ENCODE measurements at places on chromosomes 12 and 14.

DNA sequence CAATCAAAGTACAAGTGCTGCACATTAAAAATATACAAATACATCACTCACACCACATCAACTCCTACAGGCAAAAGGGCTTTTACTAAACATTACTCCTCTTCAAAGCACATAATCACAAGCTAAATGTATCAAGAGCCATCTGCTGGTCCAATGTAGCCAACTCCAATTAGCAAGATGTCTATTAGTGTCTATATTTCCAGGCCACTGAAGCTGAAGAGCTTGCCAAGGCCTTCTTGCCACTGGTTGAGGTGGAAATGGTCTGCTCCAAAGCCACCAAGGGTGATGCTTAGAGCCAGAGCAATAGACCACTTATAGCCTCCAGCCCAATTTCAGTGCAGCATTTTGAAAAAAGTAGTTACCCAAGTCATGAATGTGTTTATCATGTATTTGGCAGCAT is 54.4 kb downstream of the RASSF9 start:
- no peak for DNase-seq

GRCh38 chr14:90489916-90490719 is 93.3 kb downstream of the CALM1 start:
- no peak for DNase-seq

DNA sequence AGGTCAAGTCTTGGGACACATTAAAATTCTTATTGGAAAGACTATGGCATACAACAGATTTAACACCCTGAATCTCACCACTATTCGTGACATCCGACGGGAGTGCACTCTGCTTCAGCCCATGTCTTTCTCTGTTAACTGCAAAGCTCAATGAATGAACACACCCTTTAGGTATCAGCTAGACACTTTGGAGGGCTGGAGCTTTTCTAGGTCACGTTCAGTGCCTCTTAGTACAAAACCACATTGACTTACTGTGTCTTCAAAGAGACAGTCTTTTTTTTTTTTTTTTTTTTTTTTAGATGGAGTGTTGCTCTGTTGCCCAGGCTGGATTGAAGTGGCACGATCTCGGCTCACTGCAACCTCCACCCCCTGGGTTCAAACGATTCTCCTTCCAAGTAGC is 80.6 kb downstream of the GLT1D1 start:
- DNase-seq: no peak

DNA sequence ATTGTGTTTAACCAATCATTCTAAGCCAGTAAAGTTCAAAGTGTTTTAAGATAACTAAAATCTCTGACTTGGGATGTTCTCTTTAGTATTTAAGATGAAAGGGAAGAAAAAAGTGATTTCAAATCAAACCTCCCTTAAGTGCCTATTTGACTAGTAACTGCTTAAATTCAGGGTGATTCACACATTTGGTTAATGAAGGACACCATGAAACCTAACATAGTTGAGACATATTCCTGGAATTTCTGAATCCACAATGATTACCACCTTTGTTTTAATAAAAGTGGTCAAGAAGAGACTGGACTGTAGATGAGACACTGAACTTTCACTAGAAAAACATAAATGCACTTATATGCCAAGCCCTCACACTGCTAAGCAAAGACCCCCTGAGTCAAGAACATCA is 138.7 kb downstream of the MED13L start:
- no peak for DNase-seq

DNA sequence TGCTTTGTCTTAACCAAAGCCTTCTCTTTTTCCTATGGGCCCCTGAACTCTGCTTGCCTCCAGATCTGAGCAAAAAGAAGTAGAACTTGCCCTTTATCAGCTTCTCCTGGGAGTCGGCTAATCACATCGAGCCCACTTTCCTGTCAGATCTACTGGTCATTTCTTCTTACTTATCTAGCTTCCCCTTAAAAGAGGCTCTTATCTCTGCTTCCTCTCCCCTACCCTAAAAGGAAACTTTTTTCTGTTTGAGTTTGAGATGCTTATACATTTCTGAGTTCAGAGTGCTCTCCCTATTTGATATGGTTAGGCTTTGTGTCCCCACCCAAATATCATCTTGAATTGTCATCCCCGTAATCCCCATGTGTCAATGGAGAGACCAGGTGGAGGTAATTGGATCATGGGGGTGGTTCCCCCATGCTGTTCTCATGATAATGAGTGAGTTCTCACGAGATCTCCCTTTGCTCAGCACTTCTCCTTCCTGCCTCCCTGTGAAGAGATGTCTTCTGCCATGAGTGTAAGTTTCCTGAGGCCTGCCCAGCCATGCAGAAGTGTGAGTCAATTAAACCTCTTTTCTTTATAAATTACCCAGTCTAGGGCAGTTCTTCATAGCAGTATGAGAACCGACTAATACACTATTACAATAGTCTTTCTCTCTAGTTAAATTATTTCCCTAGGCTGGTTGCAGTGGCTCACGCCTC is 114.7 kb upstream of the AMN1 start:
- no peak for DNase-seq

DNA sequence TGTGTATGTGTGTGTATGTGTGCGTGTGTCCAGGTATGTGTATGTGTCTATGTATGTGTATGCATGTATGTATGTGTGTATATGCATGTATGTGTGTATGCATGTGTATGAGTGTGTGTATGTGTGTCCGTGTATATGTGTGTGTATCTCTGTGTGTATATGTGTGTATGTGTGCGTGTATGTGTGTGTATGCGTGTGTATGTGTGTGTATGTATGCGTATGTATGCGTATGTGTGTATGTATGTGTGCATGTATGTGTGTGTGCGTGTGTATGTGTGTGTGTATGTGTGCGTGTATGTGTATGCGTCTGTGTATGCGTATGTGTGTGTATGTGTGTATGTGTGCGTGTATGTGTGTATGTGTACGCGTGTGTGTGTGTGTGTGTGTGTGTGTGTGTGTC is 31.6 kb downstream of the CHST11 start:
- DNase-seq: no peak

GRCh38 chr12:29638528-29638927 is 141.0 kb upstream of the OVCH1 start:
- DNase-seq: no peak

DNA sequence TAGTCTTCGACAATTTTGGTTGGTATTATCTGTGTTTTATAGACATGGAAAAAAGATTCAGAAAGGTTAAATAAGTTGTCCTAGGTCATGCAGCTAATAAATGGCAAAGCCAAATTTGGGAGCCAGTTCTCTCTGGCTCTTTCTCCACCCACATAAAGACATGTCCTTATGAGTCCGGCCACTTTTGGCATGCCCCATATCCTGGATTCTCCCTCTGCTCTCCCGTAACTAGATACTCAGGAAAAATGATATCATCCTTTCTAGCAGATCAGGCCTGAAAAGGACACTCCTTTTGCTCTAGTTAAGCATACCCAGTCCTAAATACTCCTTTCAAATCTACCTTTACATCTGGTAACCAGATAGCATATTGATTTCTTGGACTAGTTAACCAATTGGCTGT is 64.4 kb downstream of the TTLL5 start:
- DNase-seq: no peak

- DNase-seq: no peak
Measured at GRCh38 chr14:64218344-64219240, 75.6 kb downstream of the ESR2 start.

DNA sequence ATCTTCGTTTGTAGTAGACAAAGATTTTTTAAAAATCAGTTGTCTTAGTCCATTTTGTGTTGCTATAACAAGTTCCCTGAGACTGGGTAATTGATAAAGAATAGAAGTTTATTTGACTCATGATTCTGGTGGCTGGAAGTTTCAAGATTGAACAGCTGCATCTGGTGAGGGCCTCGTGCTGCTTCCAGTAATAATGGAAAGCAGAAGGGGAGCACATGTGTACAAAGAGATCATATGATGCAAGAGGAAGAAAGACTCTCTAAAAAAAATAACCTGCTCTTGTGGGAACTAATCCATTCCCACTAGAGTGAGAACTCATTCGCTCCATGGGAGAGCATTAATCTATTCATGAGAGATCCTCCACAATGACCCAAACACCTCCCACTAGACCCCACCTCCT is 24.8 kb downstream of the MUCL1 start:
- no peak for DNase-seq

- no peak for DNase-seq
Measured at GRCh38 chr12:58639318-58639934, 280.9 kb downstream of the LRIG3 start.

- no peak for DNase-seq
Measured at GRCh38 chr14:105878554-105878953, 352.2 kb downstream of the TMEM121 start.

DNA sequence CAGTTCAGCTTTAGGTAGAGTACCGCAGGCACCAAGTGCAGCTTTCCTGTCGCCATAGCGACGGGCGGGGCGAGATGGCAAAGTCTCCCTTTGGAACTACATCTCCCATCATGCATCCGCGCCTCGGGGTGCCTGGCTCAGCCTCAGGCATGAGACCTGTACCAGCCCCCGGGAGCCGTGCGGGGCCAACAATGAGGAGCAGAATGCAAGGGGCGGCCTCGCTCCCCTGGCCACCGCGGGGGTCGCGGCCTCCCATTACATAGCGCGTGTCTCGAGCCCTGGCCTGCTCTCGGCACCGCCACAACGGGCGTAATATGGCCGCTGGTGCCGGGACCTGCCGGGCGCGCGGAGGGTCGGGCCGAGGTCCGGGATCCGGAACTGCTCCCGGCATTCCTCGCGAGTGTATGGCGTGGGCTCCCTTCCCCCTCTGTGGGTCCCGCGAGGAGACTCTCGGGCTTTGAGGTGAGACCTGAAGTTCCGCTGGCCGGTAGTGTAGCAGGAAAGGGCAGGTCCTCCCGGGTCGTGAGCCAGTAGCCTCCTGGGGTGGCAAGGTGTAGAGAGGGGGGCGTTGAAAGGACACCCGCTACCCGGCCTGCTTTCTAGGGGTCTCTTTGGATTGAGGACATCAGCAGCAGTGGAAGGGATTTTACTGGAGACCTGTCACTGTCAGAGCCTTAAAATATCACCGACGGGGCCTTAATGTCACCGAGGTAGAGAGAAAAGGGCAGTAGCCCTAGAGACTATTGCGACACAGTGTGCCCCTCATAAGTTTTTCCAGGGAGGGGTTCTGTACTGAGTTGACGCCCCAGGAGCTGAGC is at the start of gene THTPA:
THTPA (plus strand) TSS at position 390 of the 818 bp plus-strand sequence. CDS start 487 bp downstream, outside the sequence.
- peak; percentile 86 for DNase-seq

- no peak for DNase-seq
Measured at GRCh38 chr12:16036073-16036472, 124.9 kb downstream of the DERA start.

- DNase-seq: no peak
Measured at GRCh38 chr14:57632649-57633048, 139.0 kb upstream of the CCDC198 start.
